ENCODE measurements at places on chromosomes 6 and 20.

DNA sequence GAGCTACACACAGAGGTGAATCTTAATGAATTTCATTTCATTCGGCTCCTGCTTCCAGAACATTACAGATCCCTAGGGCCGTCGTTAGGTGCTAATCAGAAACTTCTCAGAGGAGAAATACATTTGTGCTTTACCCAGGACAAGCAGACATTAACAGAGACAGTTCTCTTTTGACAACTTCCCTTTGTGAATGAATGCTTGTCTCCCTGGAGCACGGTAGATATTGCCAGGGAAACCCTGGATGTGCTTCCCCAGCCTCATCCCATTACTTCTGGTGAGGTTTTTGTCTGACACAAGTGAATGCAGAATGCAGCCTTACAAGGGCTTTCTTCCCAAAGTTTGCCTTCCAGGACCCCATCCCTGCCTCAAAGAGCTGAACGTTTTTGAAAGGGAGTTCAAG is 105.4 kb downstream of the SYNDIG1 start:
- DNase-seq = no peak

DNA sequence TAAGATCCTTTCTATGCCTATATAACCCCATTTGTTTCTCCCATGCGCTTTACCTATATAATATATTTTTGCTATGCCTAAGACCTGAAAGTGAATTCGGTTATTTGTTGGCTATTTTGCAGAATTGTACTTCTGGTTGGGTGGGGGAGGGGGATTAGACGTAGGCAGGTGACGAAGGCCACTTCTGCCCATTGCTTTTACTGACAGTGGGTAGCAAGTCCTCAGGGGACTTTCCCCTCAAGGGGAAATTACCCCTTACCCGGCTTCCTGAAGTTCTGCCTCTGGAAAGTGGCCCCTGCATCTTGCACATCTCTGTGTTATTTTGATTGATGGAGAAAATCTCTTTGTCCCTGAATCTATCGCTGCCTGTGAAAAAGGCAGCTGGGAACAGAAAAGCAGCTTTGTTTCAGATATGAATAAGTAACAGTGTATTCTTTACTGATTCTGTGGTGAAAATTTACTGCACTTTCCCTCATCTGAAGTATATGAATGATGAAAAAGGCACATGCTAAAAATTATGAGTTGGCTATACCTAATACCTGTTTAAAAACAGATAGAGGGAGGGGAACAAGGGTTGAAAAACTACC is 133.9 kb downstream of the UTRN start:
- no peak for DNase-seq

GRCh38 chr20:59587570-59587969 is 16.8 kb upstream of the PHACTR3 start:
- no peak for DNase-seq

DNA sequence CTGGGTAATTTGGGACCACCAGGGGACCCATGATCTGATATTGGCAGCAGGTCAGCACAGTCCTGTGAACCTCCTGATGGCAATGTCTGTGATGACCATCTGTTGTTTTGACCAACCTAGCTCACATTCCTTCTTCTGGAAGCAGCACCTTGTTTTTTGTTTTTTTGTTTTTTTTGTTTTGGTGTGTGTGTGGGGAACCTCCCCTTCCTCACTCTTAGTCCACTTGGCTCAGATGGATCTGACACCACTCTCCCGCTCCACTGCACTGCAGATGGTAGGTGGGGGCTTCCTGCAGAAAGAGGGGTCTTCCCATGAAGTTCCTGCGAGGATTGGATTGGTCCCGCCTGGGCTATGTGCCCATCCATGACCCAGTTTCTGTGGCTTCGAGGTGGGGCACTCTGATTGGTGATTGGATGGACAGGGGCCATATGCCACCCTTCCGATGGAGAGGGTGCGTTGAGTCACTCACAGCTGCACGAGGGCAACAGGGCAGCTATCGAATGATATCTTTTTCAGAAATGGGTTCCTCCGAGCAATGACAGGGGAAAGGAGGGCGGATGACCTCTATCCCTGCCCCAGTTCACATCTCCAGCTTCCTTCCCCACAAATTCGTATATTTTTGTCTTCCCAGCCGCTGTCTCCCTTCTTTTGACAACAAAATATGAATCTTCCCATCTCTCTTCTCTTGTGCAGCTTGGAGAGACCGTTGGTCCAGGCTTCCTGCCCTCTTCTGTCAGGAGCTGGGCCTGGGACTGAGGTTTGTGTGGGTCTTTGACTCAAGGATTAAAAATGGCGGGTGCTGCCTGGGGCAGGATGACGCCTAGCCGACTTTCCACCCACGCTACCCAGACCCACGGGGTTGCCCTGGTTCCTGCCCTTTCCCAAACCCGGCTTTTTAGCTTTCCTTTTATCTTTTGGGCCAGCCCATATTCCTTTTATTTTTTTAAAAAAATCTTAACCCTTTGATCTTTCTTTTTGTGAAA is 132.1 kb upstream of the KCNG1 start:
- DNase-seq = no peak

DNA sequence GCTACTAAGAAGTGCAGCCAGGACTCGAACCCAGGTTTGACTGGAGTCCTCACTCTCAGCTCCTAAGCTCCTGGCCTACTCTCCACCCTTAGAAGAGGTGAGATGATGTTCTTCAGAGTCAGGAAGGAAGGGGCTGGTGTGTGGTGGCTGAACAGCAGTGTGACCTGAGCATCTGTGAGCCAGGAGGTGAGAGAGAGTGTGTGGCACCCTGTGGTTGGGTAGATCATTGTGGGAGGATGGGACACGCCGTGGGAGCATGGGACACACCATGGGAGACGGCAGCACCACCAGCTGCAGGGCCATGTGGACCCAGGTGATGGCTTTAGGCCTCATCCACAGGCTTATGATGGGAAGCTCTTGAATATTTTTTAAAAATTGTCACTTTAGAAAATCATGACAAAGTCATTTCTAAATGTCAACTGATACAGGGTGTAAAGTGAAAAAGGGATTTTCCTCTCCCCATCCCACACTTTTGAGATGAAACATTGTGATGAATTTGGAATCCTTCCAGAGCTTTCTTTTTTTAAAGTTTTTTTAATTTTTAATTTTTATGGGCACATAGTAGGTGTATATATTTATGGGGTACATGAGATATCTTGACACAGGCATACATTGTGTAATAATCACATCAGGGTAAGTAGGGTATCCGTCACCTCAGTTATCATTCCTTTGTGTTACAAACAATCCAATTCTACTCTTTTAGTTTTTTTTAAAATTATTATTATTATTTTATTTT is 31.6 kb downstream of the SRC start:
- DNase-seq = no peak

GRCh38 chr20:21100578-21101452 is 5.3 kb downstream of the LINC00237 start:
- no peak for DNase-seq

DNA sequence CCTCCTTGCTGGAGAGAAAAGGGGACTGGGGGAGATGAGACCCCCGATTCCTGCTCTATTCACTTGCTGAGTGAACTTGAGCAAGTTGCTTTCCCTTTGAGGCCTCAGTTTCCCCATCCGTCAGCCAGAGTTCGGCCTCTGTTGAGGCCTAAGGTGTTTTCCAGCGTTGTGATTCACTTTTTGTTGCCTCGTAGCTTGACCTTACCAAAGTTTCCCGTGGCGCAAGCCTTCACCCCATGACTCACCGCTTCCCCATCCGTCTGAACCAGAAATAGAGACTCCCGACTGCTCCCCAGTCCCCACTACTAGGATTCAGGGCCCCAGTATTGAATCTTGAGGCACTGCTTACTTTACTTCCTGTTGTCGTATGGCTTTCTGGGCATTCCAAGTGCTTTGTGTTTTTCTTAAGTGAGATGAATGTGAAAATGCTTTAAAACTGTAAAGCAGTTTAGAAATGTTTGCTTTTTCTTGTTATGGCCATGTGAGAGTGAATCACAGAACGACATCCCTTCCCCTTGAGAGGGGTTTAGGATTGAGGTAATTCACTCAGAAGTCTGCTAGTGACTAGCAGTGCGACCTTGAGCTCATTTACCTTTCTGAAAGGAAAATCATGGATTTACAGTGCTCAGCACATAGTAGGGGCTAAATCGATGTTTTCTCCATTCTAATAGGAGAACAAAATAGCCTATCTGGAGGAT is 1.2 kb downstream of the CHMP4B start:
- peak; percentile 79 for DNase-seq
